ENCODE measurements at places on chromosomes 5 and 9.

GRCh38 chr5:130955041-130955440 lies 210.0 kb downstream of the HINT1 start:
- no peak for DNase-seq

DNA sequence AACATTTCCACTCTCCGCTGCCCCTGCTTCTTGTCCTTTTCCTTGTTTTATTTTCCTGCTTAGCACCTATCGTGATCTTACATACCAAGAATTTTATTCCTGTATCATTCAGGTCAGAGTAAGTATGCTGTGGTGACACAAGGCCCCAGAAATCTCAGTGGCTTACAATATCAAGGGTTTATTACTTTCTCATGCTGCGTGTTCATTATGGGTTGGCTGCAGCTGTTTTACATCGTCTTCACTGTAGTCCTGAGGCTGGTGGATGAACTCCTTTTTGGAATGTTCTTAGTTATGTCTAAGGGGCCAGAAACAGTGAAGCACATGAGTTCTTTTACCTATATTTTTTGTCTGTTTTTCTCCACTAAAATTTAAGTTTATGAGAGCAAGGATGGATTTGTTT lies 51.2 kb downstream of the FCHO2 start:
- DNase-seq, result no peak

DNA sequence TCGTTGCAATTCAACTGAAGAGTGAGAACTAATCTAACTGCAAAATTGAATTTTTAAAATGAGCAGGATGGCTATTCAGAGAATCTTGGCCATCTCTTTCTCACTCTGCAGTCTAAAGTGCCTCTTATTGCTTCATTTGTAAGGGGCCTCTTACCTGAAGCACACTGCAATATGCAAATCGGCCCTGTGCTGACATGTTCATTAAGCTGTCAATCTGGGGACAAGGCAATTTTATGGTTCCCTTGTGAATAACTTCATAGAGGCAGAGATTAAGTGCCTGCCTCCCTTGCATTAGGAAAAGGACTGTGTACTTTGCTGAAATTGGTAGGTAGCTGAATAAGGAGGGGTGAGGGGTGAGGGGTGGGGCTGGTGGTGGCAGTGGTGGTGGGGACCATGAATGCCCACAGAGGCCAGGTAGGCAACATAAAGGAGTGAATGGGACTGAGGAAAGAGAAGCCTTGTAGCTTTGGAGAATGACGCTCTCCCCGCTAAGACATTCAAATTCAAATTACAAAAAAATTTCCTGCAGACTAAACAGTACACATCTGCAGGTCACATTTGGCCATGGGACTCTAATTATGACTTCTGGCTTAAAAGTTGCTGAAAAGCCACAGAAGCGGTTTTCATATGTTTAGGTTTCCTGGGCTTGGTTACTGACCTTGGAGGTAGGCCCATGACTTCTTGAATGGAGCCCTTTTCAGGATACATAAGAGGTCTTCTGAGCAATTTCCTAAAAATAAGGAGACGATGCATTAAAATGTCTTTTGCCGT lies 25.0 kb downstream of the TNFSF8 start:
- DNase-seq, result no peak

DNA sequence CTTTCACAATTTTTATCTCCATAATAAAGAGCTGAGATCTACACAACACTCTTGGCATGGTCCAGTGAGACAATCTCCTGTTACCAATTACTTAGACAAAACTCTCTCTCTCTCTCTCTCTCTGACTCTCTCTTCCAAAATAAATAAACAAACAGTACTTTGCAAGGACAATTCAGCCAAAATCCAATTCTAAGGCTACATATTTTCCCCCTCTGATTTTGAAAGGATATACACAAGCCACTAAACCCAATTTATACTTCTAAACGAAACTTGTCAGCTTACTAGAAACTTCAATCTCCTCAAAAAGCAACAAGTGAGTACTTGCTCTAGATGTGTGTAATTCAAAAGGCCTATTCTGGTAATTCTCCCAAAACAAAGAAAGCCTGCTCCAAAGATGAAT lies 26.3 kb upstream of the TNPO1 start:
- no peak for DNase-seq

- DNase-seq, result no peak
These were observed 10.5 kb upstream of the OLFM1 start for GRCh38 chr9:135076876-135077430.

- DNase-seq, result peak; percentile 36
These were observed at the start of gene MGAT4B for GRCh38 chr5:179806250-179807048. Gene MGAT4B (minus strand): TSS chr5:179806866. CDS start chr5:179806583, 283 bp downstream.

GRCh38 chr9:31078175-31078574 lies 1306.3 kb upstream of the ACO1 start:
- no peak for DNase-seq

DNA sequence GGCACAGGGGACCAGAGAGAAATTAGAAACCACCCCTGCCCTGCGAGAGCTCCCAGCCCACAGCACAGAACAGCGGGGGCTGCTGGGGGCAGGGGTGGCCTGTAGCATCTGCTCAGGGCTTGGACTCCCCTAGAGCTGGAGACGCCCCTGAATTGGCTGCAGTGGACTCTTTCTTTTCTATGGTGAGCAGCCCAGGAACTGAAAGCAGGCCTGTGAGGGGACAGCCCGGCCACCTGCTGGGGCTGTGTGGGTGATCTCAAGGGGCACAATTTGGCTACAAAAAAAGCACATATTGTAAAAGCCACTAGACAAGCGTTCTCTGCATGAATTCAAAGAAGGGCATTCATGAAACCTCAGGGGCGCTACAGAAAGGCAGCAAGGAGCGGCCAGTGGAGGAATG lies 57.5 kb upstream of the ICE1 start:
- no peak for DNase-seq

DNA sequence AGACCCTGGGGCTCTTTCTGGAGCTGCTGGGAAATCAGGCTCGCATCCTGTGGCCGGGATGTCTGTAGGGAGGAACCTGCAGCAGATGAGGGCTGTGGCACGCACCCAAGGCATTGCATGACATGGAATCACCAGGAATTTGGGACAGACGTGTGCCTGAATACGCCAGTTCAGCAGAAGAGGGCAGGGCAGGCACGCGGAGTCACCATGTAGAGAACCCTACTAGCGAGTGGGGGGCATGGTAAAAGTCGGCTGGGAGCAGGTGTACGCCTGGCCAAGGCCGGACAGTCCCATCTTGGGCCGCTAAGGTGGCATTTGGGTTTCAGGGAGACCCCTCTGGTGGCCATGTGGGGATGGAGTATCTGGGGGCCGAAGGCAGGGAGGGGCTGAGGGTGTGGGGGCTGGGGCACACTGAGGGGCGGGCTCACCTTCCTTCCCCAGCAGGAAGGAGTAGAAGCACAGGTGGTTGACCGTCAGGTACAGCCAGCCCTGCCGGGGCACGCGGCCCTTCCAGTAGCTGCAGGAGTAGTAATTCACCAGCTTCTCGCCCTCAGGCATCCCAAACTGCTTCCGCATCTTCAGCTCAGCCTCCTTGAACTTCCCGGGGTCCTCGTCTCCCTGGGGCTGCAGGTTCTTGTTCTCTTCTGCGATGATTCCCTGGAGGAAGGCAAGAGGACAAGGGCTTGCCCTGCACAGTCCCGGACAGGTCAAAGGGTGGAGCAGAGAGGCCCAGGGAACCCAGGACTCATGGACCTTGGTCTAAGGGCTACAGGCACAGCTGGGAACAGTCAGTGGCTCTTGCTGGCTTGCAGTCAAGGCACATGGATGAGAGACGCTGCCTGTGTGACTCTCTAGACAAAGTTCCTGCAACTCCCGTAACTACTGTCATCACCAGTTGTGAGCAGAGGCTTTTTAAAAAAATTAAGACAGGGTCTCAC lies 13.5 kb downstream of the TBC1D9B start:
- no peak for DNase-seq

GRCh38 chr5:66180282-66181155 lies 36.4 kb downstream of the SREK1 start:
- no peak for DNase-seq

- DNase-seq, result peak; percentile 46
These were observed 420.8 kb upstream of the GRAMD2B start for GRCh38 chr5:126002222-126002897.

DNA sequence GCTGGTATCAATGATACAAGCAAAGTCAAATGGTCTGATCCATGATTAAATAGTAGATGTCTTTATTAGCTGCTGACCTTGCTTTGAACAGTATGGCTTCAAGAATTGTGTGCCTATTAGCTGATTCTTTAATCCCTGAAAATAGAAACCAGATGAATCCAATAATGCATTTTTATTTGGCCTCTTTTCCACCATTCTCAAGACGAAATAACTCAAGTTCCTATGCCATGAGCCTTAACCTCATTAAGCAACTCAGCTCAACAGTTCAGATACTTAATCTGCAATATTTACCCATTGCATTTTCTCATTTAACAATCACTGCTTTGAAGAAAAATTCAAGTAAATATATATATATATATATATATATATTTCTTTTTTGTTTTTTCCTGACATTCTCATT lies 588.6 kb upstream of the MEF2C start:
- DNase-seq, result no peak

GRCh38 chr5:10474521-10475075 lies 32.9 kb downstream of the ROPN1L start:
- DNase-seq, result no peak

GRCh38 chr9:92650839-92651621 lies 18.9 kb downstream of the IPPK start:
- no peak for DNase-seq

DNA sequence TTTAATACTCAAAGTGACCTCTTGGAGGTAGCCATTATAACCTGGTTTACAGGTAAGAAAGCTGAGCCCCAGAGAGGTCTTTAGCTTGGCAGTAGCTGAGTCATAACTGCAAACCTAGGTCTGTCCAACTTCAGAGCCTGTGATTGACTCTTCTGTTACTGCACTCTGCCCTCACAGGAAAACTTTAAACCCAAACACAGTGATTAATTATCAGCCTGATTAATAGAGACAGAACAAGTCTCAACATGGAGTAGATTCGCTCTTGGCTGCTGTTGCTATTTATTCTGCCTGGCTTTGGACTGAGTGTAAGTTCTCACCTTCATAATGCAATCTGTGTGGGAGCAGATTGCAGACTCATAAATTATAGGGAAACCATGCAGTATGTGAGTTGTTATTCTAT lies 27.4 kb upstream of the TXN start:
- no peak for DNase-seq

DNA sequence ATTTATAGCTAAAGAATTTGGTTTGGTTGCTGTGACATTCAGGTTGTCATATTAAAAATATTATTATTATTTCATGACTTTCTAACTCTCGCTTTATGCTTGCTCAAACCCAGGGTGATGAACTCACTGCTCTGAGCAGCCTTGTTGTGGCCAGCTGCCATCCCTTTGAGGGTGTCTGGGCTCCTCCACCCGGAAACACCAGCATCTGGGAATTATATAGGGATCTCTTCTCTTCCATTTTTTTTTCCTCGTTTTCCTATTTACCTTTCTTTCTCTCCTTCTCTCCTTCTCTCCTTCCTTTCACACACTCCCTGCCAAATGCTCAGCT lies 355.8 kb upstream of the SMARCA2 start:
- no peak for DNase-seq
